ENCODE measurements at places on chromosomes 5 and 9.

DNA sequence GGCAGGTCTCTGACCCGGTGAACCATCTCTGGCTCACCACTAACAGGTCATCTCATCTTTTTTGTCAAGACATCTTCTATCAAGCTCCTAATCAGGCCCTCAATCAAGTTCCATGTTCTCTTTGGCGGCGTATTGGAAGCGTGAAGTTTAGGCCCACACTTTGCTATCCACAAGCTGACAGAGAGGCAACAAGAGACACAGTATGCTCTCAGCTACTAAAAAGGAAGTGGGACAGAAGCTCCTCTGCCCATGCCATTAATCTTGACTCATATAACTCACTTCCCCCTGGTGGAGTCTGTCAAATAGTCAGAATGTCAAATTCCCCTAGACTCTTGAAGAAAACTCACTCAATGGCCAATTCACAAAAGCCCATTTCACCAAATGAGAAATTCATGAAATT, 77.6 kb upstream of the TMC1 start:
- DNase-seq: no peak

- DNase-seq: no peak
Observed at GRCh38 chr5:157568222-157568621, 7.4 kb downstream of the ADAM19 start.

- DNase-seq: no peak
Observed at GRCh38 chr9:134690301-134690751, 48.7 kb downstream of the COL5A1 start.

- no peak for DNase-seq
Observed at GRCh38 chr9:96255698-96256097, 46.3 kb downstream of the HSD17B3 start.

DNA sequence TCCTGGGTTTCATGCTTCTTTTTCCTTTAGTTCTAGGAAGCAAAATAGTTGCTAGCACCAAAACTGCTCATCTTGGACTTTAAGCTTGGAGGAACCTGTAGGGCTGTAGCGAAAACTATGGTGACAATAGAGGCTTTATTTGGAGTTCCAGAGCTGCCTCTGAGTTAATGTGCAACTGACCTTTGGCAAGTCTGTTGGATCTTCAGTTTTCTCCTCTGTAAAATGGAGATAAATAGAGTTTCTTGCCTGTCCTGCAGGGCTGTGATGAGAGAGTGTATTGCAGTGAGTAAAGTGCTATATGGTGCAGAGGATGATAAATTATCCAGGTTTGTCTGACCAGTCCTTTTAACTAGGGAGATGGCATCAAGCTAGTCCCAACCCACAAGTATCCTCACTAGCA, 417.0 kb downstream of the MAN2A1 start:
- no peak for DNase-seq

DNA sequence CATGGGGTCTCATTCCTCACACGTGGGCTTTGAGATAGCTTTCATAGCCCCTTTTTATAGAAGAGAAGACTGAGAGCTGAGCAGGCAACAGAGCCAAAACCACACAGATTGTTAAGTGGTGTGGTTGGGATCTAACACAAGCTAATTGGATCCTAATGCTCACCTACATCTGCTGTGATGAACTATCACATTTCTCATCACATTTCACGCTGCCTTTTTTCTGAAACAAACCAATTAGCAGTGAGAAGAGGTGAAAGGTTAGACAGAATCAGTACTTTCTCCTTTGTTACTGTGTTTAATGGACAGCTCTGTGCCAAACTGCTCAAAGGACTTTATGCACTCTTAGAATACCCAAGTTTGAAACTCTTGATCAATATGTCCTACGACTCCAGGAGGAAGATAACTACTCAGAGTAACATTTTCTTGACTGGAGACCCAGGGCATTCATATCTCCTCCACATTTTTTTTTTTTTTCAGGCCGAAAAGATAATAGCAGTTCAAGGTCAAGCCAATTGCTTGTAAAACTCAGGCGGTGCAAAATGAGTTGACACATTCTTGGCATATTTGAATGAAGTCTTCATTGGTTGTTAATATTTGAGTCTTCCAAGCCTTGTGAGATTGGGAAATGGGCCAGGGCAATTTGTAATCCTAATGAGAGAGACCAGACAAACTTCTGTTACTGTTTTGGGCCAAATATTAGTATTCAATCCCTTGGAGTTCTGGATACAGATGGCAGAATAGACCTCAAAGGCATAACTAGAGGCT, 138.4 kb downstream of the KCTD16 start:
- no peak for DNase-seq

GRCh38 chr5:163758283-163758711, 252.9 kb downstream of the MAT2B start:
- DNase-seq: no peak

DNA sequence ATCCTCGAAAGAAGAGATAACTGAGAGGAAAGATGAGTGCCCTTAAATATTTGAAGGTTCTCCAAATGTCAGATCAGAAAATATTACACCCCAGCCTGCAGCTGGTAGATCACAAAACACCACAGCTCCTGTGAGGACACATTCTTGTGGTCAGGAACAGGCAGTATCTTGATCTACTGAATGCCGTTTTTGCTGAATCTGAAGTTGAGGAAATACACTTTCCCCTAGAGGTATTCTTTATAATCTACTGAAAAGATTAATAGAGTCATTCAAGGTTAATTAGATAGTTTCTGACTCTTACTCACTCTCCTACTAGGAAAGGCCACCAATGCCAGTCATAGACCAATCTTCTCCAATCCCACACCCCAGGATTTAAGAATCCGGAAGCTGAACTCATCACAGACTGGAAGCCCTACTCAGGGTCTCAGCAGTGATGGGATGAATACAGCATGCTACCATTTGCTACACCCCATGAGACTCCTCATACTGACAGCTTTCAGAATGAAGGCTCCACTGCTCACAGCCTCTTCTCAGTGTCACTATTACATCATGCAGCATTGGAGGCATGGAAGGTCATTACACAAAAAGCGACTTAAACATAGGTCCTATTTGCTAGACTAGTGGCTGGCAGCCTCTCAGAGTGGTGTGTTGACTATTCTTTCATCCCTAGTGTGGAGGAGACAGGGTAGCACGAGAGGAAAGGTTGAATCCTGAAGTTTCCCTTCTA, 143.9 kb upstream of the SLC1A3 start:
- DNase-seq: no peak

DNA sequence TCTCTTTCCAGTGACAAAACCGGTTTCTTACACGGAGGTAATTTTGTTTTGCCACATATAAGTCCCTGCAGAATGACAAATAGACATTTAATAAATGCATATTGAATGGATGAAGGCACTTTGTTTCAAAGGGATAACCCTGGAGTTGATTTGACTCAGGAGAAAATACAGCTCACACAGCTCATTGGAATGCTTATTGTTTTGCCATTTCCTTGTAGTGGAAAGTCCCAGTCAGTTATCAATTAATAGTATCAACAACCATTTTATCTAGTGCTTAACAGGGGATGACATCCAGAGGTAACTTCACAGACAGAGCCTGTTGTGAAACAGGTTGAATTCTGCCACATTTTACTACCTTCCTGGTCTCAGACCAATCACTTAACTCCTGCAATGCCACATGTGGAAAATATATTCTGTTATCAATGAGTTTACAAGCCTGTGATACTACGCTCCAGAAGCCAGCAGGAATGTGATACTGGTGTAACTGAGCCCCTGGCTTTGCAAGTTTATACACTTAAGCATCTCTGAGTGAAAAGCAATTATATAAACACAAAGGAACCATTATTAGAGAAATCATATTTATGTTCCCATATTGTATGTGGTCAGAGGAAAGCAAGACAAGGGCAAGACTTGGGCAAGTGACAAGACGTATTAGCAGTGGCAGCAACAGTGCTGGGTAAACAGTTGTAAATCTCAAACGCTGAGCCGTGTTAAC, 123.1 kb upstream of the ANKRD55 start:
- no peak for DNase-seq

- no peak for DNase-seq
Observed at GRCh38 chr9:19030899-19031298, 2.1 kb downstream of the SAXO1 start.

GRCh38 chr9:16458696-16459420, 411.6 kb downstream of the BNC2 start:
- no peak for DNase-seq

DNA sequence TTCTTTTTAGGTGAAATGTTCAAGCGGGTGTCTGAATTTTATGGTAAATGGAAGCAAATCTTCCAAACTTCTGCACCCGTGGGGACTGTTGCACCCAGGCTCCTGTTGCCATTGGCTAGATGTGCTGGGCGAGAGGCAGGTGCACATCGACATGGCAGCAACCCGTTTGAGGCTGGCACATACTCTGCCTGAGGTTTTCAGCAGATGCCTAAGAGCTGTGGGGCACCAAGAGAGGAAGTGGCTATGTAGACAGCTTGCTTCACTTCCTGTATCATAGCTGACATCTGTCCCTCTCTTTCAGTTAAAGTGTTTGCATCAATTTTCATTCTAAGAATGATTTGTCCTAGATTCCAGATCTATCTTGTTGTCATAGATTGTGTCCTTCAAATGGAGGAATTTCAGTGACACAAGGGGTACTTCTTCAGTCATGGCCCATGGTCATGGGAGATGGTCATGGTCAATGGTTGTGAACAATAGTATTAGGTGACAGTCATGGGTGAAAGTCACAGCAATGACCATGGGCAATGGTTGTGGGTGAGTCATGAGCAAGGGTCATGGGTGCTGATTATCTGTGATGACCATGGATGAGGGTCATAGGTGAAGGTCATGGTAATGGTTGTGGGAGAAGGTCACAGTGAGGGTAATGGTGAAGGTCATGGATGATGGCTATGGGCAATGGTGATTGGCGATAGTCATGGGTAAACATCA, 115.1 kb upstream of the IRX4 start:
- DNase-seq: no peak

GRCh38 chr5:60332244-60333004, 367.5 kb downstream of the DEPDC1B start:
- no peak for DNase-seq

DNA sequence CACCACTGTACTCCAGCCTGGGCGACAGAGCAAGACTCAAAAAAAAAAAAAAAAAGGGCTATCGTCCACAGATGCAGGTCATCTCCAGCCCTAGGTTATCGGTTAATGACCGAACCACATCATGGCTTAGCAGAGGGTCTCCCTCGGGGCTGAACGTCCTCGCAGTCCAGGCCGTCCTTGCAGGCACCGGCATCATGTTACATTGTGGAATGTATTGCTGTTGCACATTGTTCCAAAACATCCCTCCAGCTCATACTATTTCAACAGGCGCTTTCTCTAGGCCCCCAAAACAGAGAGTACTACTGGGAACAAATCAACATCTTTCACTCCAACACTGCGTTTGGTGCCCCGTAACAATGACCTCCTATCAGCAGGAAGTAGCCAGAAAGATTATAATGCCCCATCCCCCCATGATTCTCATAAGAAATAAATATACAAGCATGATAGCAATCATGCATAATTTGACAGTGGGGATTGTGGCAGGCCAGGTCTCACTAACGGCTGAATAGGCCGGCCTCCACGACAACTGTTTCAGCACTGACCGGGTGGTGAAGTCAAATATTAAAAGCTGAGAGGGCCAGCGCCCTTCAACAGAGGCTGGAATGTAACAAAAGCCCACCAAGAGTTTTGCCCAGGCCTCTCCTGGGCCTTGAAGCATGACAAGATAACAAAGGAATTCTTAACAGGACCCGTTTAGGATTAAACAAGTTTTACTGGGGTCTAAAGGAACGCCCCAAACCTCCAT, 1.1 kb upstream of the LCN9 start:
- DNase-seq: no peak

- no peak for DNase-seq
Observed at GRCh38 chr5:74595143-74595925, 45.2 kb downstream of the ENC1 start.

DNA sequence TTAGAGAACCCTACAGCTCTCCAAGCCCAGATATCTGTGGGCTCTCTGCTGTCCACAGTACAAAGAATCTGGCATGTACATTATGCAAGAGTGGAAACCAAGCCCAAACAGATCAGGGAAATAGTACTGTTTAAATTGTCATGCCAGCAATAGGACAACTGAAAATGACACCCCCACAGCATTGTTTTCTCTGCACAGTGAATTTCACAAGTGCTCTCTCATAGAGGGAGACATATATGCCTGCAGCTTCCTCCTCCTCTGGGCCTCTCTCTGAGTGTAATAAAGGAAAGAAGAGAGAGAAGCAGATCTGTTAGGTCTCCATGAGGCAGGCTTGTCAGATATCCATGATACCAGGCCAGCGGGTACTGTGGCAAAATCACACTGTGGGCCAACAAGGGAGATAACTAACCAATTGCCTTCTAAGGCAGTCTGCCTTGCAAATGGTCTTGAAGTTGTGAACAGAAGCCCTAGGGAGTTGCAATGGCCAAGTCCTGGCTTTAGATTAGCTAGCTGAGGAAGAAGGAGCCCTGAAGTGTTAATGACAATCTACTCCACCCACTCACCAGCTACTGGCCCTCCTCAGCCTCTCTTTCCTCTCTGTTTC, 54.4 kb upstream of the JMY start:
- DNase-seq: no peak

DNA sequence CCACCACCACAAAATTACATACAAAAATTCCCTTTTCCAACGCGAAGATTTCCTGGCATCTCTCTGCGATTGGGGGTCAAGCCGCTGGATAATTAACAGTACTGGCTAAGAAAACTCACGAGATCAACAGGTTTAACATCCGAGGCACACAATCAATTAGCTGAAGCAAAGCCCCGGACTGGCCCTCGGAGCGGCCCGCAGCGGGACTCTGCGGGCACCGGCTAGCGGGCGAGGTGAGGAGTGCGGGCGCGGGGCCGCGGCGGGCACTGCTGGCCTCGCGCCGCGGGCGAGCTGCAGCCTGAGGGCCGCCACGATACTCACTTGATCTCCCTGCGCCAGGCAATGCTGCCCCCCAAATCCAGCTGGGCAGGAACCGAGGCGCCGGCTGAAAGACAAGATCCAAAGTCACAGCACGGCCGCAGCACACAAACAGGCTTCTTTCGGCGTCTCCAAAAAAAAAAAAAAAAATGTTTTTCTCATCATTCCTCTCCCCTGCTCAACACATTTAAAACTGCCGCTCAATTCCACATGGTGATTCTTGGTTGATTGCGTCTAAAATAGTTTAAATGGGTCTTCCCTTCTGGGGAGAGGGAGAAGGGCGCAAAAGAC, 210.2 kb downstream of the MEF2C start:
- no peak for DNase-seq

- no peak for DNase-seq
Observed at GRCh38 chr5:125928663-125929062, 494.5 kb upstream of the GRAMD2B start.

DNA sequence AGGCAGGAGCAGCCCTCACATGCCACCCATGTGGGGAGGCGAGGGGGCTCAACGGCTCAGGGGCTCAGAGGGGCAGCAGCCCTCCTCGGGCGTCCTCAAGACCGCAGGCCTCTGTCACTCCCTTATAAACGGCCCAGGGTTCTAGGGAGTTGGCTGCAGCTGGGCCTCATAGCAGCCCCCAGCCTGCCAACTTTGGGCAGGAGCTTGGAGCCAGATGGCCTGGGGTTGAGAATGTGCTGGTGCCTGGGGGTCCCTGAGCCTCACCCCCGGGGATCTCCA, 51.0 kb upstream of the RNU6ATAC start:
- no peak for DNase-seq

DNA sequence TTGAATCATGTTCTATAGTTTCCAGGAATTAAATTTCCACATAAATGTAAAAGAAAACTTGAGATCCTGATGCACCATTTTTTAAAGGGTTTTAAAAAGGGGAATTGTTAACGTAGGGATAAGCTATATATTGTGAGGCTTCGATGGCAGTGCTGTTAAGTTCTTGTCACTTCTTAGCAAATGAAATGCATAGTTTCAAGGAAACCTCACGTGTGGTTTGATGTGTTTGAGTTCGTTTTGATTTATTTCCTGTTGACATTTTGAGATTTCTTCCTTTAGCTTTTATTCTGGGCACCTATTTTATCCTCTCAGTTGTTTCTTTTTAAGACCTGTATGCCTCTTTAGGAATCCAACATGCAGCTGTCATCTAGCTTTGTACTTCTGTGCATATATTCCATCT, 301.0 kb downstream of the DOCK8 start:
- DNase-seq: no peak
